ENCODE measurements at places on chromosomes 6 and 20.

- DNase-seq: no peak
These were observed 97.5 kb downstream of the ZMYND8 start for GRCh38 chr20:47258745-47259695.

DNA sequence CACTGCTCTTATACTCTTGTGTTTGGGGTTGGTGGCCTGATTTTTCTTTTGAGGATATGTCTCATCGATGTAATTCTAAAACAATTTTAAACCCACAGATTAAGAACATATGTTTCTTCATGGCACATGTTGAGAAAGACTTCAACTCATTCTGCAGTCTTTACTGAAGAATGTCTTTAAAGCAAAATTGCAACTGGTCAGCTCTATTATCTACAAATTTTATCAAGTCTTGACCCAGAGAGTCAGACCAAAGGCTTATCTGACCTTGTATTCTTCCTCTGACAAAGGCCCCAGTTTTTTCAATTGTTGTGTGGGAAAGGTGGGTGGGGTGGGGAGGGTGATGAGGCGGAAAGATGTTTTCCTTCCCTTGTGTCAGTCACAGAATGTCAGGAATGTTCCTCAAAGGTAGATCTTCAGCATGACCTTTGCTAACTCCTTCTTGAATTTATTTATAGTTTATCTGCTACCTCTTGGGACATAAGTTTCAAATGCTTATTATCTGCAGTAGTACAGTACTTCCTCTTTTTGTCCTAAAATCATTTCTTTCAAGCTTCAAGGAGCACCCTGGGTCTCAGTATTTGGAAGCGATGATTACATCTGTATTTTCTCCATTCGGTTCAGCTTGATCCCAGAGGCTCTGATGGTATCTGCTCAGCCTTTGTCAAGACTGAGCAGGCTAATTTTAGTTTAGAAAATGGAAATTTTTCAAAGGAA, 63.2 kb upstream of the TIAM2 start:
- no peak for DNase-seq

DNA sequence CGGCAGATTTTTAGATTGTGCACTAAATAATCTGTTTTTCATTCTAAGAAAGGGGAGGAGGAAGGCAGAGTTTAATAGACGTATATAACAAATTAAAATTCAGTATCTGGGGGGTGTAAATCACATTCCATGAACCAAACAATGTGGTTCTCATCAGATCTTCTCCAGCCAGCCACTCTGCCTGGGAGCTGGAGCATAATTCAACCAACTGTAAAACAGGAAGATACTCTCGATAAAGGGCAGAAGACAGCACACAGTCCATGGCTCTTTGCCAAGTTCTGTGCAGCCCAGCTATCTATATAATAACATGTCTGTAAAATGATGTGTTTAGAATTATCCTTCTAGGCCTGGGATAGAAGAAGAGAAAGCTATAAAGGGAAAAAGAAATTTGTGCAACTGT, 289.9 kb upstream of the ZFP64 start:
- DNase-seq: no peak

- DNase-seq: peak; percentile 62
These were observed 64.8 kb downstream of the KIAA0319 start for GRCh38 chr6:24581084-24581669.

DNA sequence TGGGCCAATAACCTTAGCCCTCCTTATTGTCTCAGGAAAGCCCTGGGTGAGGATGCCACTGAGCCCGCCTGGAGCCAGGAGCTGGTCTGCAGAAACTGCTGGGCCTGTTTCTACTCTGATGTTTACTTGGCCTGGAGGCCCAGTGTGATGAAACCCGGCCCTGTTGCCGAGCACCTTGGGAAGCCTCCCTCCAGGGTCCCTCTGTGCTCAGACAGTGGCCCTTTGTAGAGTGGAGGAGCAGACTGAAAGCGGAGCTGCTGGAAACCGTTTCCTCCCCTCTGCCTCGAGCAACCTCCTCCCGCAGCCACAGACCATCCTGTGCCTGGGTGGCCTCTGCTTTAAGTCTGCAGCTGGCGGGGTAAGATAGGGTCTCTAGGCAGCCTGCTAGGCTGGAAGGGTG, 84.1 kb upstream of the EPB41L1 start:
- DNase-seq: no peak

DNA sequence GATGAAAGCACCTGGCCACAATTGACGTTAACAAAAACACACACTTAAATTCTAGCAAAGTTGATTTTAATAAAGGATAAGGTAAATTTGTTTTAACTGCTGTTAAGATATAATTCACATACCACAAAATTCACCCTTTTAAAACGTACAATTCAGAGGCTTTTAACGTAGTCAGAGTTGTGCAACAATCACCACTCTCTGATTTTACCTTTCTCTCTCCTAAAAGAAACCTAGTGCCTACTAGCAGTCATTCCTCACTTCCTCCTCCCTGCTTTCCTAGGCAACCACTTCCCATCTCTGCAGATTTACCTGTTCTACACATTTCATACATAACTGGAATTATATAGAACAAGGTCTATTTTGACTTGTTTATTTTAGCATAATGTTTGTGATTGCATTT, 58.9 kb downstream of the PTPRK start:
- no peak for DNase-seq

DNA sequence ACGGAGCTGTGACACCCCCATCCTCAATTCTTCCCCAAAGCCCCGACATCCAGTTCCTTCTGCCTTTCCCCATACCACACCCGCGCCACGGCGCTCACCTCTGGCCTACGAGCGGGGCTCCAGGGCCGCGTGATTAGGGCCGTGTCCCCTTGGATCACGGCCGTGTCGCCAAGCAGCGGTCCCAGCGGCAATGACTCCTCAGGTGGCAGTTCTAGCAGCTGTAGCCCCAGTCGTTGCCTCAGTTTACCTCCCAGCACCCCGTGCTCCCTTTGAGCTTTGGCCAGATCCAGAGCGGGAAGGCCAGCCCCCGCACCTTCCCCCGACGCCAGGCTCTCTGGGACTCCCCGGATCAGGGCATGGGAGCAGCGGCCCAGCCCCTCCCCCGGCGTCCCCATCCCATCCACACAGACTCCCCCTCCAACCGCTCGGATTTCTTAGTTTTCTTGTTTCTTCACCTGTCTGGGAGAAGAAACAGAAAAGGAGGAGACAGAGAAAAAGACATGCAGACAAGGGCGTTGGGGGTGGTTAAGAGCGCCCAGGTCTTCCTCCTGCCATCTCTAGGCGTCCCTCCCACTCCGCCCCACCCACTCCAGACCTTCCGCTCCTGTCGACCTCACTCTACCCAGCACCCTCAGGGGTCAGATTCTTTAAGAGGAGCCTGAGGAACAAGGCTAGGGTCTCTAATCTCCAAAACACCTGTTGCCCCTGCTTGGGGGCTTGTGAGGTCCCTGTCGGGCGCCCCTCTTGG, at the start of gene DDAH2:
Gene DDAH2 (minus strand): TSS at position 533 of the 748 bp plus-strand sequence. CDS start 138 bp downstream, at position 395.
- no peak for DNase-seq

DNA sequence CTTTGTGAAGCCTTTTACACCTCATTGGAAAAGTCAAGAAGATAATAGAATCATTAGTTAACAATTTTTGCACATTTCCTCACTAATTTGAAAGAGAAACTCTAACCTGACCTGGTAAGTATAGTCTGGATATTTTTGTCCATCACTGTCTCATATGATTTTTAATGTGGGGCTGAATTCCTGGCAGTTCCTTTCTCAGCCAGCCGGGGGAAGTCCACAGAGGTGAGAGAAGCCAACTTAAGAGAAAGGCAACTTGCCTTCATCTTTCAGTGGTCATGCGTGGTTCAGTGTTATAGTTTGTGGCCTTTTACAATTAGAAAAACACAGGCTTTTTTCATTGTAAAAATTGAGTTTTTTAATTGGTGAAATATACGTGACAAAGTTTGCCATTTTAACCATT, 80.6 kb downstream of the CDYL start:
- peak; percentile 18 for DNase-seq

- DNase-seq: no peak
These were observed 40.4 kb upstream of the SYNJ2 start for GRCh38 chr6:157941101-157941863.

DNA sequence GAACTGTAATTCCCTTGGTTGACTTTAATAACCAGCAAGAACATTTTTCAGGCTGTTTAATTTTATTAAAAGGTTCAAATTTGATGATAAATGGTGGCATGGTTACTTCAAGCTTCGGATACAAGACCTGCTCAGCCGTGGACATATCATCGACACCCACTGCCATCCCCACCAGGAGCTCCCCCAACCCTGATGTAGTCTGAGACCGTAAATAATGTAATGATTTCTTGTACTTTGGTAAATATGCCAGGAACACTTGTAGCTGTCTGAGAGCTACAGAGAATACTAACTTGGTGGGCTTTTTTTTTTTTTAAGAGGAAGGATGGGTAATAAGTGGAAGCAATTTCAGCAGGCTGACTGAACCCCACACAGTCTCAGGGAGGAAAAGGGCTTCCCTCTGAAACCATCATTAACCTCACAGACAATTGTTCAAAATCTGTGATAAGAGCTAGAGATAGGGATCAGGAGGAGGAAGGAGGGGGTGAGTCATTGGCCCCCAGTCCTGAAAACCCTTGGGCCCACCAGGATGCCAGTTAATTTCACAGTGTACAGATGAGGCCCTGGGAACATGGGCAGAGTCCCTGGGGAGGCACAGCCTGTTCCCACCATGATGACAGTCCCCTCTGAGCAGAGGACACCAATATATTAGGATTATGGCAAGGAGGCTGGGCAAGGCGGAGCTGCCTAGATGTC, 56.0 kb downstream of the APCDD1L start:
- DNase-seq: no peak

DNA sequence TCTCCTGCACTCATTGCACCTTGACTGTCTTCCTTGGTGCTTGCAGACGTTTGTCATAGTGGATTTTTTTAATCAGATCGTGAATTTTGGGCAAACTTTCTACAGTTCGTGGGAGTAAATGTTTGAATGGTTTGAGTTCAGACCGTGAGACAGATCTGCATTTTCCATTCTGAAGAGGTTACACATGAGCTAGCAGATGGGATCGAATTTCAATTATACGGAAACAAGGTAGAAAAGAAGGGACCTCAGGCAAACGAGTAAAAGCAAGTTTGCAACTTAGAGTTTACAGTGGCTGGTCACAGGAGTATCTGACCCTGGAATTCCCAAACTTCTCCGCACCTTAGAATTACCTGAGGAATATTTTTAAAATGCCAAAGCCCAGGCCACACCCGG, 17.2 kb upstream of the NCR2 start:
- DNase-seq: no peak

DNA sequence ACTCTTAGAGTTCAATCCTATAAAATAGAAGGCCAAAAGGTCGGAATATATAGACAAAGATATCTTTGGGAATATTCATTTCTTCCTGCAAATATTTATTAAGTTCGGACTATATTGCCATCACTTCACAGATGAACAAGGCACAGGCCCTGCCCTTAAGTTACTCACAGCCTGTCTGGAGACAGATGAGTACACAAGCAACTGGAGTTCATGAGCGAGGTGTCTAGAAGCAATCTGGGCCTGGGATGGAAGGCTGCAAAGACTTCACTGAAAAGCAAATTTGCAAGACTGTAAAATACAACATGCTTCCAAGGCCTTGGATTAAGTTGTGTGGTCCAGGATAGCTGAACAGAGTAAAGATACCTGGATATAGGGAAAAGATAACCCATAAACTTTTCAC, 56.7 kb upstream of the CEP85L start:
- DNase-seq: no peak

DNA sequence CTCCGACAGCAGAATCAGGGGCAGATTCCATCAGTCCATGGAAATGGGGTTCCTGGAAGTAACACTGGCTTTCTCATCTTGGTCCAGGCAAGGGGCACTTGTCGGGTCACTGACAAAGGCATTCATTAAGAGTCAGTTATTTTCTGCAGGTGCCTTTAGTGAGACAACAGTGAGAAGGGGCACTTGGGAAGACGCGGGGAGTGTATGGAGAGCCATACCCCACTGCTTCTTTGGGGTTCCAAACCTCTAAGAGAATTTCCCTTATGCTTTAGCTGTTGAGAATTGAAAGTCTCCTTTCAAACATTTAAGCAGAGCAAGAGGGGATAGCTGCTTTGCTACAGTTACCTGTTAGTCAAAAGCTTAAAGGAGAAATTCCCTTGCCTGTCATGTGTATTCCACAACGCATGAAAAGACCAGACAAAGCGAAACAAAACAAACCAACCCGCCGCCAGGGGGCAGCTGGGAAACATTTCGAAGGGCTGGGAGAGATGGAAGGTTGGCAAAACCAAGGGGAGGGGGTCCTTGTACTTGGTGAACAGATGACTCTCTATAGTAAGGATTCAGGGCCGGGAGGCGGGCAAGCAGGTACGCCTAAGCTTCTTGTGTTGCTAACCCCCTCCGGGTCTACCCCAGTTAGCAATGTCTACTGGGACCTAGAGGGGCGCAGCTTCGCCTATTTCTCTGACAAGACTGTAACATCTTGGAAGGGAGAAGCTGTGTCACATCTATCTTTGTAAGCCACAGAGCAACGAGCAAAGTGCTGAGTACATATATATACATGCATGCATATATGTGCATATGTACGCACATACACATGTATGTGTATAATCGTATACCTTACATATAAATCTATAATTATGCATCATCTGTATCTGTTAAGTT, 474.9 kb upstream of the AGPAT4 start:
- peak; percentile 78 for DNase-seq

DNA sequence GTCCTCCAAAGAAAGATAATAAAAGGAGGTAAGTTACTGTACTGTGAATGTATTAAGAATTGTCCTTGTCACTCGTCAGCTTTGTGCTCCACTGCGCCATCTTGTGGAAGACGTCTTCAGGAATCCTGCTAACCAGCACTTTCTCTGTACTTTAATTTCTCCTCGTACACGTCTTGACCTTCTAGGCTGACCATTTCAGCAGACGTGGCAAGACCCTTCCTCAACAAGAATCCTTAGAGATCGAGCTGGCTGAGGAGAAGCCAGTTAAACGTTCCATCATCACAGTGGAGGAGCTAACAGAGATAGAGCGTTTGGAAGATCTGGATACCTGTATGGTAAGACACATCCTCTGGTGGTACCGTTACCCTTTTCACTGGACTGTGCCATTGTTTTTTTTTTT, 95.5 kb upstream of the SCGN start:
- peak; percentile 62 for DNase-seq

- DNase-seq: no peak
These were observed 689.1 kb upstream of the EYS start for GRCh38 chr6:66396145-66396544.

- no peak for DNase-seq
These were observed 353.1 kb downstream of the LAMA2 start for GRCh38 chr6:129236001-129236517.

DNA sequence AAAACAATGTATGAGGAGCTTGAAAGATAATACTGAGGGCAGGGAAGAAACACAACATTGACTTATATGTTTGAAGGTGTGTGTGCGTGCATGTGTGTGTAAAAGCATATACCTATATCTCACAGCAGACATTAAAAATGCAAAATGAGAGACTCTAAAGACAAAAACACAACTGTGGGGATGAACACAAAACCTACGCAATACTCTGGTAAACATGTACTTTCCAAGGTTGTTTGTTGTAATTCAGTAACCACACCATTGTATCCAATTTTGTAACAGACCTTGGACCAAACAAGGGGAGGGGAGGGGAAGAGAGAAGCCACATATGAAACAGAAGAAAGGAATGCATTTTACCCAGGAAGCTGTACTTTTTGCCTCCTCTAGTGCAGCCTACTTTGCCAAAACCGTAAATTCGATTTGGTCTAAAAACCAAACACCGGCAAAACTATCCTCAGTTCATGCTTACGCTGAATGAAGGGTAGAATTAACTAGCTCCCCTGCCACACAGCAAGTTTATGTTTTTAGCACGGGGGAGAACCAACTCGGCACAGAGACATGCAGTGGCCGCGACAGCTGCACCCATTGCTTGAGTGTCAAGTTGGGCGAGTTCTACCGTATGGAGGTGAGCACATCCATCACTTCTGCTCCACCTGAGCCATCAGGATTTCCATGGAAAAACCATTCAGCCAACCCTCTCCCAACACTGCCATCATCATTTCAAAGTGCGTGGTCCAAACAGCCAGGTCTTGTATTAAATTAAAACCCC, 50.0 kb downstream of the CNKSR3 start:
- no peak for DNase-seq

Measured in HEK293T (cell line).